ENCODE measurements at places on chromosomes 1 and 21.

GRCh38 chr1:152182944-152183361 lies 23.9 kb upstream of the RPTN start:
- DNase-seq, result peak; percentile 81

DNA sequence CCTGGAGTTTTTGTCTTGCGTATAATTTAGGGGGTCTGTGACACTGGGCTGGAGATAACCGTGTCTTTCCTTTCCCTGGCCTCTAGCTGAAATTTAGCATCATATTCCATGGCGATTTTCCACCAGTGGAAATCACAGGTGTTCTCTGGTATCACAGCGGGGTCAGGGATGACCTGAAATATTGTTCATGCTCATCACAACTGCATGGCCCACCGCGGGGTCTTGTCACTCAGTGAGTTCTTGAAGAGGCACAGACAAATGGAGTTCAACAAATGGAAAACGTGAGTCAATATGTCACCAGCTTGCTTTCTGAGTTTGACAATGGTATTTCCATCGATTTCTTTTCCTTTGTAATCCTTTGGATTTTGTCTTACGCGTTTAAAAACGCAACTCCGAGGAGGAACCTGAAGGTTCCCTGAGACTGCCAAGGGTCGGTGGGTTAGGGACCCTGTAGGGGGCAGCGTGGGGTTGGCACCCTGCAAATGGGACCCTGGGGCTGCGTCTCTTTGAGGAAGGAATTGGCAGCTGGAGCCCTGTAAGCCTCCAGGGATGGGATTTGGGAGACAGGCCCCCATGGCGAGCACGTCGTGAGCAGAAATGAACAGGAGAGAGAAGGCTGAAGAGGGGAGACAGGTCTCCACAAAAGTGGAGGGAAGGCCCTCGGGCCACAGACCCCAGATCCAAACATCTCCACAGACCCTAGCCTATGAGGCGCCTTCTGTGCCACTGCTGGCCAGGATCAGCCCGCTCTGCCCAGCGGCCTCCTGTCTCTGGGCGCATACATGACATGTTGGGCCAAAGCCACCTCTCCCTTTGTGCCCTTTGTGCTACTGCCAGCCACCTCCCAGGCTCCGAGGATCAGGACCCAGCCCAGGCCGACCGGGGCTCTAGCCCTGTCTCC lies 32.1 kb upstream of the RUNX3 start:
- no peak for DNase-seq

GRCh38 chr1:41559331-41559730 lies 74.8 kb upstream of the EDN2 start:
- no peak for DNase-seq

GRCh38 chr1:161190962-161191521 lies 7.8 kb downstream of the ADAMTS4 start:
- no peak for DNase-seq

GRCh38 chr1:225766967-225767633 lies 10.5 kb upstream of the SRP9 start:
- peak; percentile 95 for DNase-seq

DNA sequence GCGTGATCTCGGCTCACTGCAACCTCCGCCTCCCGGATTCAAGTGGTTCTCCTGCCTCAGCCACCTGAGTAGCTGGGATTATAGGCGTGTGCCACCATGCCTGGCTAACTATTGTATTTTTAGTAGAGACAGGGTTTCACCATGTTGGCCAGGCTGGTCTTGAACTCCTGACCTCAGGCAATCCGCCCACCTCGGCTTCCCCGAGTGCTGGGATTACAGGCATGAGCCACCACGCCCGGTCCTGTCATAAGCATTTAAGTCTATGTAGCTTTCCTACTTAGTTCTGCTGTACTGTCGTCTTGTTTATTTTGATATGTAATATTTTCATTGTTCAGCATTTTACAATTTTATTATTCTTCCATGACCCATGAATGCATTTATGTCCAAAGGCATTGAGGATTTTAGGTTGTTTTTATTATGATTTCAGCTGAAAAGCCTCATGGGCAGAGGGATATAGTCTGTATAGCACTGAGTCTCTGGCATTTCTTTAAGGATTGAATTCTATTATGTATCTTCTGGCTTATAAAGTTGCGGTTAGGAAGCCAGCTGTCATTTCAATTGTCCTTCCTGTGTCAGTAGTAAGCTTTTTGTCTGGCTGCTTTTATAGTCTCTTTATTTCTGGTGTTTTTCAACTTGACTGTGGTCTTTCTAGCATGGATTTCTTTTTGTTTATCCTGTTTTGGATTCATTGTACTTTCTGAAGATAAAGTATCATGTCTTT lies 9.2 kb downstream of the AGPAT3 start:
- no peak for DNase-seq

DNA sequence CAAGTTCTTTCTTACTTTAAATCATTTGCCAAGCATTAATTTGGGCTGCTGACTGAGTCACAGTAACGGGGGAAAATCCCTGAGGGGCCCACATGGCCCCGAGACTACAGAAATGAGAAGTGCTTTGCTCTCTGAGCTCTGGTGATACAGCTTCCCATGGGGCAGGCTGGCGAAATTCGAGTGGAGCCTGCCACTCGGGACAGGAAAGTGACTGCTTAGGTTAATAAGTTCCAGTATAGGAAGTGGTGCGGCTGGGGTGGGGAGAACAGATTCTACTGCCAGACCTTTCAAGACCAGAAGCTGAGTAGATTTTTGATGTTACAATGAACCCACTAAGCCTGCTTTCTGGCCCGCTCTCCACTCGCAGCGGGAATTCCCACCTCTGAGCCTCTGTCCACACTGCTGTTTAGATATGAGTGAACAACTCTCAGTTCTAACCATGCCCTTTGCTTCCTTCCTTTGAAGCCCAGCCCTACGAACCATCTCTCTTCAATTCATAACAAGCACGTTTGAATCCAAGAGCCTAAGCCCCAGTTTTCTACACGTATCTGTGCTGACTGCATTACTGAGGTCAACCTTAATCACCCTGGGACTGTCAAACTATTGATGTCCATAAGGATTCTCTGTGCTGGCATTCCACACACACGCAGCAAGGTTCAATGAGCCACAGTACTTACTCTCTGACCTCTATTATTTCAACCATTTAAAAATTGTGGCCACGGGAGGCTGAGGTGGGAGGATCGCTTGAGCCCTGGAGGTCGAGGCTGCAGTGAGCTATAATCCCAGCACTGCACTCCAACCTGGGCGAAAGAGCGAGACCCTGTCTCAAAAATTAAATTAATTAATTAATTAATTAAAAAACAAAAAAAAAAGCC lies 9.6 kb downstream of the ZBTB17 start:
- DNase-seq, result no peak

GRCh38 chr1:39110882-39111281 lies 84.7 kb downstream of the NDUFS5 start:
- DNase-seq, result no peak

GRCh38 chr1:33575324-33575879 lies 103.0 kb downstream of the ZSCAN20 start:
- DNase-seq, result no peak

GRCh38 chr1:56577406-56578137 lies 1.8 kb downstream of the PLPP3 start:
- peak; percentile 51 for DNase-seq

- DNase-seq, result peak; percentile 64
Observed at GRCh38 chr1:24688621-24689195, 45.6 kb downstream of the SRRM1 start.

- DNase-seq, result no peak
Observed at GRCh38 chr1:119331190-119331515, 37.4 kb upstream of the HAO2 start.

- no peak for DNase-seq
Observed at GRCh38 chr1:86273066-86273465, 116.5 kb upstream of the COL24A1 start.

DNA sequence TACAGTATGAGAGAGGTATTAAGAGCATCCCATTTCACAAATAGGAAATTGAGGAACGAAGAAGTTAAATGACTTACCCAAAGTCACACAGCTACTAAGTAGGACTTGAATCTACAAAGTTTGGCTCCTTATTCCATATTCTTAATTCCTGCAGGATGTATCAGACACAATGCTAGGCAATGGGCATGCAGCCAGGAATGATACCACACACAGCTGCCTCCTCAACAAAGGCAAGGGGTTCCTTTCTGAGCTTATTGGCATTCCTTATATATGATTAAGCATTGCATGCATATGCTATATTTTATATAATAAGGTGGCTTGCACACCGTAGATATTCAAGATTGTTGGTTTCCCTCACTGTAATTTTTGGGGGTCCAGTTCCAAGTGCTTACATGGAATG lies 34.2 kb upstream of the JUN start:
- DNase-seq, result peak; percentile 88

GRCh38 chr1:156864796-156865195 lies 4.1 kb downstream of the NTRK1 start:
- DNase-seq, result no peak

DNA sequence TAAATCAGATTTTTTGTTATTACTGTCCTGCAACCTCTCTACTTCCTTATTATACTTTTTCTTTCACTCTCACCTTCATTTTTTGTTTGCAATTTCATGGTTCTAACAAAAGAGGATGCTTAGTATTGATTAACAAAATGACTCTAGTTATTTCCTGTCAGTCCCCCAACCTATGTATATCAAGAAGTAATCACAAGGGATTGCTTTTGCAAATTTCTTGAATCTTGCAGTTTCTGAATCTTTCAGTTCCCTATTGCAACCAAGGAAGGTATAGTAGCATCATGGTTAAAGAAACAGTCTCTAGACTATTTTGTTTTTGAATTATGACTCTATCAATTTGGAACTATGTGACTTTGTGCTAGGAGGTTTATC lies 446.9 kb downstream of the NEGR1 start:
- no peak for DNase-seq

DNA sequence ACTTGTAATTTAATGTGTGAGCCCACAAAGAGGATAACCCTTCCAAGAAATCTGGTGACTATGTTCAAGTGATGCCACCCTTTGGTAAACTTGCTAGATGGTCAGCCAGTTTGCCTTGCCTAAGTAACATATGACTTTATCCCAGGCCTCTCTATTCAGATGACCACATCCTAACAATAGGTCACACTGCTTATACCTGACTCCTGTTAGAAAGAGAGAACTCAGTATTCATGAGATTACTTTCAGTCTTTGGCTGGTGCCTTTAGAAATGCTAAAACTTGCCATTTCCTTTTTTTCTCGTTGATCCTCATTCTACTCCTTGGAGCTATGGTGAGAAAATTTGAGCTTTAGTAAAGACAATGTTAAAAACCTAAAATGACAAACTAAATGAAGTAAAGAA lies 28.5 kb upstream of the SERBP1 start:
- no peak for DNase-seq

GRCh38 chr21:38089763-38090046 lies 167.1 kb upstream of the KCNJ15 start:
- DNase-seq, result no peak

All from astrocyte of the spinal cord (primary cell).